ENCODE measurements at places on chromosomes 2 and 18.

GRCh38 chr2:201765799-201766198 is 14.9 kb downstream of the ALS2 start:
- DNase-seq, result no peak

DNA sequence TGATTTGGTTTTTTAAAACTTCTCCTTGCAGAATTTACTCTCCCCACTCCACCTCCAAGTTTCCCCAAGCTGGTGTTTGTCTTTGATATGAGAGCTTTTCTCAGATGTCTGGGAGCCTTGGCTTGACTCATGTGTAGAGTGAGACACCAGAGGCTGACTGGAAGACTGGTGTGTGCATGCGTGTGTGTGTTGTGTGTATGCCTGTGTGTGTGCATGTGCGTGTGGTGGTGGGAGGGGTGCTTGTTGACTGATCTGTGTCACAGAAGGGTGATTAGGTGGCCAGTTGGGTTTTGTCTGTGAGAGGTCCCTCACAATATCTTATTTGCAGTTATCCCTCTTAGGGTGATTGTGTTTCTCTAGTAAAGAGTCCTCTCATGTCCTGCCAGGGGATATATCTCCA is 50.5 kb upstream of the HPCAL1 start:
- no peak for DNase-seq

GRCh38 chr2:51697095-51697494 is 665.2 kb upstream of the NRXN1 start:
- DNase-seq, result no peak

DNA sequence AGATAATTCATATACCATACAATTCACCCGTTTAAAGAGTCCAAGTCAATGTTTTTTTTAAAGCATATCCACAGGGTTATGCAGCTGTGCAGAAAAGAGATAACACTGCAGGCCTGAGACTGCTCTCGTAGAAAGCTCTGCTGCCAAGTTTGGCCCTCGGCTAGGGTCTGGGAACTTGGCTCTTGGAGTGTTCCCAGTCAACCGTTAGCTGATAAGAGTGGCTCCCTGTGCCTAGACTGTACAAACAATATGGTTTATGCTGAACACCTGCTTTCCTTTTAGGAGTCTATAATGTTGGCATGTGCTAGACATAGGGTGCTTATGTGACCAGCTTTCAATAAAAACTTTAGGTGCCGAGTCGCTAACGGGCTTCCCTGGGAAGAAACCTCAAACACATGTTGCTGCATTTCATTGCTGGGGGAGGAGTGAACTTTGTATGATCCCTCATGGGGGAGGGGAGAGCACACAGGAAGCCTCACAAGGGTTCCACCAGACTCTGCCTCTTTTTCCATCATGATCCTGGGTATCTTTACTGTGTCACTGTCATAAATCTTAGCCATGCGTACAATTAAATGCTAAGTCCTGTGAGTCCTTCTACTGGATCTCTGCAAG is 34.7 kb downstream of the RFX8 start:
- no peak for DNase-seq

GRCh38 chr2:227164763-227165291 is 403 bp downstream of the COL4A3 start:
- no peak for DNase-seq

- no peak for DNase-seq
Measured at GRCh38 chr18:23539911-23540525, 36.7 kb downstream of the RMC1 start.

DNA sequence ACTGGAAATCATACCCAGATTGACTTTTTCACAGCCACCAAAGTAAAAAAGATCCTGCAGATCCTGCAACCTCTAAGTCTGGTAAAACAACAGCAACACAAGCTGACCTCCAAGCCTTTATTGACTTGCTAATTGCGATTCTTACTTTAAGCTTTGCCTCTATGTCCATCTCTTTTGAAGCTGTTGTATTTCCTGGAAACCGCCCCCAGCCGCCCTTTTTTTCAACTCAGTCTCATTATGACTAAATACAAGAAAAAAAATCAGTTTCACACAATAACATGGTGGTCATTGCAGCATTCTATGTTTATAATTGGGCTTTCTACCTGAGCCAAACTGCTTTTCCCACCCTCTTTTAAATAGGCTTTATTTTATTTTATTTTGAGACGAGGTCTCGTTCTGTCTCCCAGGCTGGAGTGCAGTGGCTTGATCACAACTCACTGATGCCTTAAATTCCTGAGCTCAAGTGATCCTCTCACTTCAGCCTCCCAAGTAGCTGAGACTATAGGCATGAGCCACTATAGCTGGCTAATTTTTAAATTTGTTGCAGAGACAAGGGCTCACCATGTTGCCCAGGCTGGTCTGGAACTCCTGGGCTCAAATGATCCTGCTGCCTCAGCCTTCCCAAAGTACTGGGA is 76.2 kb downstream of the MOGAT1 start:
- no peak for DNase-seq

DNA sequence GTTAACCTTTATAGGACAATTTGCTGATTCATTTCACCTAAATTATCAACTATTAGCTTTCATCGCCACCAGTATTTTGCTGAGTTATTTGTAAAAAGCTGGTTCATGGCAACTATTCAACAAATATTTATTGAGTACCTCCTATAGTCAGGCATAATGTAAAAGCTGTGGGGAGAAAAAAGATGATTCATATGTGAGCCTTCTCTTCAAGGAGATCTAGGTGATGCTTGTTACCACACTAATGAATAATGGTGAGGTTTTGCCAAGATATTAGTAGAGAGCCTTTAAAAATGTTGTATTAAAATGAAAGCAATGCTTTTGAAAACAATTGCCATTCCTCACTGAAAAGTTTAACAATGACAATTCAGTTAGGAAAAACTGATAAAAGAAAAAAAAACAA is 187.8 kb downstream of the ANKRD44 start:
- DNase-seq, result no peak

GRCh38 chr2:109446278-109447131 is 167.3 kb downstream of the SEPTIN10 start:
- no peak for DNase-seq

Measured in NCI-H1694 (cell line).